ENCODE measurements at places on chromosomes 3 and 15.
A peak's percentile ranks its signal among the peaks of the same experiment; 100 is the strongest.

DNA sequence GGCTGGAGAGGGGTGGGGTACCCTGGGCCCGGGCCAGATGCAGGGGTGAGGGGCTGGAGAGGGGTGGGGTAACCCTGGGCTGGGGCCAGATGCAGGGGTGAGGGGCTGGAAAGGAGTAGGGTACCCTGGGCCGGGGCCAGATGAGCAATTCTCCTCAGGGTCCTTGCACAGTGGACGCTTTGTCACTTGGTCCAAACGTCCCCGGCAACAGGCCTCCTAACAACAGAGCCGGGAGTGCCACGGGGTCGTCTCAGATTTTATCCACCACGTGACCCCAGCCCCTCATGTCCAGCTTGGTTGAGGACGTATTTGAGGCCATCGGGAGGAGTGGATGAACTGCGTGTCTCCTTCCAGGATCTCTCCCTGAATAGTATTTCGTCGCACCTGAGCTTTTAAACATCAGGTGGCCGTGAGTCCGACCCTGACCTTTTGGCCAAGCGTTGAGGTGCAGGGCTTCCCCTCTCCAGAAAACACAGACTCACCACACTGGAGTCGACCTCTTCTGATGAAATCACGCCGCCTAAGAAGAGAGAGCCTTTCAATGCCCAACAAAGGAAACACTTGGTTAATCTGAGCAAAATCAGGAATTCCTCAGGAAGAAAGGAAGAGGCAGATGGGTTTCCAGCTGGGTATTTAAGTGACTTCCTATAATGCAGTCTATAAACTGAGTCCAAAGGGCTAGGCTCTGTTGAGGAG is 12.8 kb upstream of the LRRC15 start:
- DNase-seq, result no peak

DNA sequence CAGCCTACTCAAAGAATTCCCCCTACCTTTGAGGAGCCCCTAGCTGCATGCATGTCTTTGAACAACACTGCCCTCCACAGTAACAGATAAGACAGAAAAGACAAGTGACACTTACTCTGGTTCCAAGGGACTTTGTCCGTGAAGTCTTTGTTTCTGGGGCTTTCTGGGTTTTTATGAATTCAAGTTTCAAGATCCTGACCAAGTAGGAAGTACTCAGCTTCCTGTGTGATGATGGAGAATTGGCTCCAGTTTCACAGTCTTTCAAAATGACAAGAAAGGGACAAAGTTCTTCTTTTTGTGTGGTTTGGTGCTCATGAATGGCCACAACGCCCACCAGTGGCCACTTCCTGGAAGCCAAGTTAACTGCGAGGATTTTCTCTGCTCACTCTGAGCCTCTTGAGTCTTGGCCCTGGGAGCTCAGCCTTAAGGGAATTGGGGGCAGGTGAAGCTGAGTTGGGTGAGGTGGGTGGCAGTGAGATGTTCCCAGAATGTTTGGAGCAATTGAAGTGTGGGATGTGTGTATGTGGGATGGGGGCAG is at the start of gene CCR1:
Gene CCR1, minus strand, starts transcription at position 147 of the 538 bp plus-strand sequence. CDS start 4,000 bp downstream, outside the sequence.
- peak; percentile 67 for DNase-seq

DNA sequence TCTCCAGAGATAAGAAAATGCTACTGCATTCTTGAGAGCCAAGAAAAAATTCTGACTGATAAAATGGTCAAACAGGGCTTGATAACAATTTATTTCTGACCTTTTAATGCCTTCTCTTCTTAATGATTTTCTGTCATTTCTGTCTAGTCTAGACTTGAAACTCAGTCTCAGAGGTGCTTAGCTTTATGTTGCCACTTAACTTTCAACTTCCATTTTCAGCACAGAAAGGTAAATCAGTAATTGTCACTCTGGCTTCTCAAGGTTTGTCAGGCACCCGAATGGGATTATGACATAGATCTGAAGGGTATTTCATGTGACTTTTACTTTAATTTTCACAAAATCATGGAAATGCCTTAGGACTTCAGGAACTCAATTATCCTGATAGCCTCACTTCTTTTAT is 155.4 kb upstream of the GBE1 start:
- DNase-seq, result no peak

DNA sequence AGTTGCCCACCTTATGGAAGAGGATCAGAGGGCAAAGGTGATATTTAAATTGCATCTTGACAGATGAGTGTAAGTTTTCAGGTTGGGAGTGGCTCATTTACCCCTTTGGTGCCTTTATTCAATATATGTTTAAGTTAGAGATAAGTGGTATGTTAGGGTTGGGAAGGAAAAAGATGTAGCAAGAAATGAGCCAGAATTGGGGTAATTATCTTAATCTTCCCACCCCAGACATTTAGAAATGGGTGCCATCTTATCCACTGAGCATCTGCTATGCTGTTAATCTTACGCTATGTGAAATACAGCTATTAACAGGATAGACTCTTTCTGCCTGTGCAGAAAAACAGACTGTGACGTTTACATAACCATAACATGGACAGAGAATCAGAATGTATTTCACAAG is 6.3 kb downstream of the CMTM7 start:
- no peak for DNase-seq

DNA sequence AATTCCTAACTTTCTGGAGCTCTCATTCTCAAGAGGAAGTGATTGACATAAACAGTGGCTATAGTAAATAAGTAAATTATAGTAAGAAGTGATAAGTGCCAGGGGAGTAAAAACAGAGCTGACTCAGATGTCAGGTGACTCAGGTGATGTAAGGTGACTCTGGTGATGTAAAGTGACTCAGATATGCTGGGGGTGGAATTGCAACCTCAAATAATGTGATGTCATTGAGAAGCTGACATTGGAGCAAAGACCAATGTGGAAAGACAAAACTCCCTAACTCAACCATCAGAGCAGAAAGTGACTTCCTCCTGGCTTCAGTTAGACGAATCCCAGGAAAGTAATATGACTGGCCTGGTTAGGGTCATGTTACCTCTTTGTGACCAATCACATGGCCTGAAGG is 144.2 kb upstream of the SNTN start:
- DNase-seq, result no peak

DNA sequence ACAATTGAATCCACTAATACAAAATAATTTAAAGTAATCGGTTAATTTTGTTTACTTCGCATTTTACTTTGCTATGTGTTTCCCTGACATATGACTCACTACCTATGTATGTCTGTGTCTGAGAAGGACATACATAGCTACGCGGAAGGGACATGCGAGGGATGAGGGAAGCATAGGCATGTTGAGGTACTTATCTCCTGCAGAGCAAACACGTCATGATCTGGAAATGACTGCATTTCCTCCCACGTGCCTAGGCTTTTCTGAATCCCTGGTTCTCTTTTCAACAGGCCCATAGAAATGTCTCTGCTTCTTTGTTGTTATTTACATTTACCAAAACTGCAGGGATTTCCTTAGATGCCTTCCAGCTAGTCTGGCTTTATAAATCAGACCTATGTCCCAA is 27.5 kb downstream of the ALCAM start:
- no peak for DNase-seq

Data from GM10248 (cell line).